ENCODE measurements at places on chromosomes 16 and 17.

DNA sequence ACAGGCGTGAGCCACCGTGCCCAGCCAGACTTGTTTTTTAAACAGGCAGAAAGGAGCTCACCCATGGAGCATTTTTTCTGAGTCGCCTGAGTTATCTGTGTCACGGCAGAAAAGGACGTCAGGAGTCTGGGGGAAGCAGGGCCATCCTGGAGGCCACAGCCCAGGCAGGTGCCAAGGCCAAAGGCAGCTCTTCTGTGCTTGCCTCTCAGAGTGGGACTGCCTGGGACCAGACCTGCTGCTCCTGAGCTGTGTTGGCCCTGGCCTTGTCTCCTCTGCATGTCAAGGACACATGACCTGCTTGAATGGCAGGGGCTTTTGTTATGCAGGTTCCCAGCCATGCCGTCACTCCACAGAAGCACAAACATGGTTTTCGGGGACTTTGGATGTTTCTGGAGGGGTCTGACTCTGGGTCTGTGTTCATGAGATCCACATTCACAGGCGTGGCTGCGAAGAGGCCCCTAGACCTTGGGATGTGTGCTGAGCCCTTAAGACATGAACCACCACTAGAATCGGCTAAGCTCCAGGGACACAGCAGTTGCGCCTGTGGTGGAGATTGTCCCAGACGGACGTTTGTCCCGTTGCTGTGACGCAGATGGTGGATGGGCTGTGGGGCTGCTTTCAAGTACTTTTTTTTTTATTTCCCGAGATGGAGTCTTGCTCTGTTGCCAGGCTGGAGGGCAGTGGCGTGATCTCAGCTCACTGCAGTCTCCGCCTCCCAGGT is 33.8 kb downstream of the FOXK2 start:
- DNase-seq: no peak

GRCh38 chr17:15287538-15288267 is 22.6 kb upstream of the PMP22 start:
- DNase-seq: no peak

DNA sequence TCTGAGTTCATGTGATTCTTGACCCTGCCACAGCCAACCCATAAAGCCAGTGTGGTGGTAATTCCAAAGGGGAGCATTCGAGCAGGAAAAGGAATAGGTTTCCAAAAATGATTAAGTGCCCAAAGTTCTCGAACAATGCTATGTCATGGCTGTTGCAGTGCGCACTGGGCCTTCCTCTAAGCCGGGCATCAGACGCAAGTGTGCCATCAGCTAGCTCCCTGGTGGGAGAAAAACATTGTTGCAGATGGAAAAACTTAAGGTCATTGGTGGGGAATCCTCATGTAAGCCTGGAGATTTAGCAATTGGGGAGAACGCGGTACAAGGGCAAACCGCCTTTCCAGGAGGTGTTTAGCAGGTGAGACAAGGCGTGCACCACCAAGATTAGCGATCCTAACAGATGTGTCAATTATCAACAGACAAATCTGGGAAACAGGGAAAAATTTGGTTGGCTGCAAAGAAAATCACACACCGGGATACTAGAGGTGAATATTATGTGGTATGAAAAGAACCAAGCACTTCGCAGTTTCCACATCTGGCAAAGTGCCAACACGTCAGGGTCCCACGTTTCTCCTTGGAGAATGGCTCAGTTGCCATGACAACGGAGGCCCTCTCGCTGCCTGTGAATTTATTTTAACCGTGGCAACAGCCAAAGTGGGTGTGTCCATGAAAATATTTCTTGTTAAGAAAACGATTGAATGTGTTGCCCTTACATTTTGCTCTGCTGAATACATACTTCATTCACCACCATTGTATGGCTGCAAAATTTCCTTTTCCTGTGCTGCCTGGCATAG is 118.5 kb upstream of the CACNG5 start:
- peak; percentile 24 for DNase-seq

DNA sequence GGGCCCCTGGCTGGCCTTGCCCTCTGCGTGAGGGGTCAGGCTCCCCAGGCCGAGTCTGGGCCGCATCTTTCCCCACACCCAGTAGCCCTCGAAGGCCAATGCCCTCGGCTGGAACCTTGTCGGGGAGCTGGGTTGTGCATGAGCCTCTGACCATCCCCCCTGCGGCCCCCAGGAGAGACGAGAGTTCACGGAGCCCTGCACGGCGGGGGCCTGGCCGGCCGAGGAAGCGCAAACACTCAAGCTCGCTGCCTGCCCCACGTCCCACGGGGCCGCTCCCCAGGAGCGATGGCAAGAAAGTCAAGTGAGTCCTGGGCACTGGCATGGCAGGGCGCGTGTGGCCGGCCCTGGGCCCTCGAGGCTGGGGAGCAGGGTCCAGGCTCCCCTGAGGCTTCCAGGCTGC is 57.3 kb downstream of the BAHCC1 start:
- no peak for DNase-seq

GRCh38 chr17:41490000-41490990 is 585 bp upstream of the KRT36 start:
- no peak for DNase-seq

- DNase-seq: no peak
These were observed 9.0 kb upstream of the SPATA32 start for GRCh38 chr17:45270828-45271418.

DNA sequence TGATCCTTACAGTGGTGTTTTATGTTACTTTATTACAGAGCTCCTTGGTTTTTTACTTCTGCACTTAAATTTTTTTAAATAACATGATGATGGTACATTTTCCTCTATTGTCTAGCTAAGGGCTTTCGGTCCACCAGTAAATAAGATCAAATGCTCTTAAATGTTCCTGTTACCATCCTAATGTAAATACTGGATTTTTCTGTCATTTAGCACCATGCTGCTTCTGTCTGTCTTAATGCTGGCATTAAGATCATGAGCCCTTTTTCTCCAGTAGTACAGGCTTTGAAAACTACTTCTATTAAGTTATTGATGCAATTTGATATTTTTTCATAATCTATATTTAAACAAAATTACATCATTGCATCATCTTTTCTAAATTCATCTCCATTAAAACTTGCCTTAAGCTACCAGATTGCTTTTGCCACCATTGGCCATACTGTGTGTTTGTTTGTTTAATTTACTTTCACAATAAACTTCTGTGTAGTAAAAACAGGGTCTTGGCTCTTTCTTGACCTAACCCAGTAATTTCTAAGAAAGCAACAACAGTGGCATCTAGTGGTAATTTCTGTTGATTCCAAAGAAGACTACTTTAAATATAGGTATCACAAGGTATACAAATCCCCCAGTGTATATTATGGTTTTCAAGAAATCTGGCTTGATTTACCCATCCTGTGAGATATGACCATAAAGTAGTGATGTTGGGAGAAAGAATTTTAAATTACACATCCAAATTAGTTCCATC is 9.0 kb upstream of the PHAF1 start:
- no peak for DNase-seq

DNA sequence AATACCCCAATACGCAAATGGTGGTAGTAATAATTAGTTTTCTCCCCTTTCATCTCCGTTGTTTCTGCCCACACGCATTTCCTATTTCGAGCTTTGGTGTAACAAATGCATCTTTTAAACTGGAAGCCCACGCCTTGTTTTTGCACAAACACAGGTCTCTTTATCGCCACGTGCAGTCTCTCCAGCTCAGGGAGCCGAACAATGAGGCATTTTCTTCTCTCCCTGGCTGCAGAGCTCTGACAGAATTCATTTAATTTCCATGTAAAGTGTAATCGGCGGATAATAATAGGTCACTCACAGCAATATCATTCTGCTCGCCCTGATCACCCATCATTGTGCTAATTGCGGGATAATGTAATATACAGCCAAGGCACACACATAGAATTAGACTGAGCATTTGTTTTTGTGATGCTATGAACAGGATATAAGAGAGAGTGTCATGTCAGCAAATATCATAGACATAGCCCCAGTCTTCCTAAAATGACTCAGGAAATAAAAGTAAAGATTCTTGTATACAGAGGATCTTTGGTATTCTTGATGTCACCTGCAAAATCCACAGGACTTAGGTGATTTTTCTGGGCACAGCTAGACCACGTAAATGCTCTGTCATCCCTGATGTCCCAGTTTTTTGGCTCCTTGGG is 452.6 kb upstream of the CDH11 start:
- peak; percentile 9 for DNase-seq

DNA sequence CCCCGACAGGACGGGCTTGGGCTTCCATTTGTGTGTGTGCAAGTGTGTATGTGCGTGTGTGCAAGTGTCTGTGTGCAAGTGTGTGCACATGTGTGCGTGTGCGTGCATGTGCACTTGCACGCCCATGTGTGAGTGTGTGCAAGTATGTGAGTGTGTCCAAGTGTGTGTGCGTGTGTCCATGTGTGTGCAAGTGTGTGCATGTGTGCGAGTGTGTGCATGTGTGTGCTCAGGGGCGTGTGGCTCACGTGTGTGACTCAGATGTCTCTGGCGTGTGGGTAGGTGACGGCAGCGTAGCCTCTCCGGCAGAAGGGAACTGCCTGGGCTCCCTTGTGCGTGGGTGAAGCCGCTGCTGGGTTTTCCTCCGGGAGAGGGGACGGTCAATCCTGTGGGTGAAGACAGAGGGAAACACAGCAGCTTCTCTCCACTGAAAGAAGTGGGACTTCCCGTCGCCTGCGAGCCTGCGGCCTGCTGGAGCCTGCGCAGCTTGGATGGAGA is 23.1 kb upstream of the ITGAX start:
- DNase-seq: peak; percentile 29

- no peak for DNase-seq
These were observed 11.3 kb downstream of the DOK4 start for GRCh38 chr16:57474671-57475661.

GRCh38 chr17:64278614-64279013 is 15.6 kb upstream of the TEX2 start:
- no peak for DNase-seq
